Neural cell (in vitro differentiated cells): ENCODE measurements at places on chromosomes 2 and 18. TPM values are rescaled to one million over a fixed set of nuclear protein-coding genes. Genes with fewer than 3 reads are reported as not detected.

The KLHL41 gene
- 2.3 and 2.7 TPM in 2 replicates for polyA plus RNA-seq

The DSEL gene
- polyA plus RNA-seq = 31.2 and 33.6 TPM in 2 replicates

The RUFY4 gene
- not detected in 2 replicates for polyA plus RNA-seq

The RFTN2 gene
- 0.06 TPM in 2 replicates for polyA plus RNA-seq

The RABL2A gene
- polyA plus RNA-seq = 17.9 and 26.7 TPM in 2 replicates

The NEDD4L gene
- polyA plus RNA-seq = 97.9 and 103 TPM in 2 replicates

The ARHGEF33 gene
- 1.5 and 2.5 TPM in 2 replicates for polyA plus RNA-seq
